ENCODE measurements at places on chromosomes 12 and 14.

GRCh38 chr14:46490238-46490685, 161.3 kb downstream of the RPL10L start:
- DNase-seq: no peak

- DNase-seq: no peak
These were observed 83.2 kb downstream of the SPPL3 start for GRCh38 chr12:120820884-120821510.

DNA sequence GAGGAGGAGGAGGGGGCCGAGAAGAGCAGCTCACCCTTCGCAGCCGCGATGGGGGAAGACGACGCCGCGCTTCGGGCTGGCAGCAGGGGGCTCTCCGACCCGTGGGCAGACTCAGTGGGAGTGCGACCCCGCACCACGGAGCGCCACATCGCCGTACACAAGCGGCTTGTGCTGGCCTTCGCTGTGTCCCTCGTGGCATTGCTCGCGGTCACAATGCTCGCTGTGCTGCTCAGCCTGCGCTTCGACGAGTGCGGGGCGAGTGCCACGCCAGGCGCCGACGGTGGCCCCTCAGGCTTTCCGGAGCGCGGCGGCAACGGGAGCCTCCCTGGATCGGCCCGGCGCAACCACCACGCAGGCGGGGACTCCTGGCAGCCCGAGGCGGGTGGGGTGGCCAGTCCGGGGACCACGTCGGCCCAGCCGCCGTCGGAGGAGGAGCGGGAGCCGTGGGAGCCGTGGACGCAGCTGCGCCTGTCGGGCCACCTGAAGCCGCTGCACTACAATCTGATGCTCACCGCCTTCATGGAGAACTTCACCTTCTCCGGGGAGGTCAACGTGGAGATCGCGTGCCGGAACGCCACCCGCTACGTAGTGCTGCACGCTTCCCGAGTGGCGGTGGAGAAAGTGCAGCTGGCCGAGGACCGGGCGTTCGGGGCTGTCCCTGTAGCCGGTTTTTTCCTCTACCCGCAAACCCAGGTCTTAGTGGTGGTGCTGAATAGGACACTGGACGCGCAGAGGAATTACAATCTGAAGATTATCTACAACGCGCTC, 745 bp downstream of the TRHDE start:
- DNase-seq: no peak

DNA sequence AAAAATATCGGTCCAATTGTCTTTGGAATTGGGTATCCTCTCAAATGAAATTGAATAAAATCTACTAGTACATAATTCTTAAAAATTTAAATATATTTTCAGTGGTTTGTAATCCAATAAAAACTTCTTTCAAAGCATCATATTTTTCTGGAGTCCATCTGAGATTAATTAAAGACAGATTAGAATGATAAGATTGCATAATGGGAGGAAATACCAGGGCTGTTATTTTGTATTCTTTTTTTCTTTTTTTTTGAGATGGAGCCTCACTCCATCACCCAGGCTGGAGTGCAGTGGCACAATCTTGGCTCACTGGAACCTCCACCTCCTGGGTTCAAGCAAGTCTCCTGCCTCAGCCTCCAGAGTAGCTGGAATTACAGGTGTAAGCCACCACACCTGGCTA, 103.8 kb downstream of the TMTC3 start:
- no peak for DNase-seq

DNA sequence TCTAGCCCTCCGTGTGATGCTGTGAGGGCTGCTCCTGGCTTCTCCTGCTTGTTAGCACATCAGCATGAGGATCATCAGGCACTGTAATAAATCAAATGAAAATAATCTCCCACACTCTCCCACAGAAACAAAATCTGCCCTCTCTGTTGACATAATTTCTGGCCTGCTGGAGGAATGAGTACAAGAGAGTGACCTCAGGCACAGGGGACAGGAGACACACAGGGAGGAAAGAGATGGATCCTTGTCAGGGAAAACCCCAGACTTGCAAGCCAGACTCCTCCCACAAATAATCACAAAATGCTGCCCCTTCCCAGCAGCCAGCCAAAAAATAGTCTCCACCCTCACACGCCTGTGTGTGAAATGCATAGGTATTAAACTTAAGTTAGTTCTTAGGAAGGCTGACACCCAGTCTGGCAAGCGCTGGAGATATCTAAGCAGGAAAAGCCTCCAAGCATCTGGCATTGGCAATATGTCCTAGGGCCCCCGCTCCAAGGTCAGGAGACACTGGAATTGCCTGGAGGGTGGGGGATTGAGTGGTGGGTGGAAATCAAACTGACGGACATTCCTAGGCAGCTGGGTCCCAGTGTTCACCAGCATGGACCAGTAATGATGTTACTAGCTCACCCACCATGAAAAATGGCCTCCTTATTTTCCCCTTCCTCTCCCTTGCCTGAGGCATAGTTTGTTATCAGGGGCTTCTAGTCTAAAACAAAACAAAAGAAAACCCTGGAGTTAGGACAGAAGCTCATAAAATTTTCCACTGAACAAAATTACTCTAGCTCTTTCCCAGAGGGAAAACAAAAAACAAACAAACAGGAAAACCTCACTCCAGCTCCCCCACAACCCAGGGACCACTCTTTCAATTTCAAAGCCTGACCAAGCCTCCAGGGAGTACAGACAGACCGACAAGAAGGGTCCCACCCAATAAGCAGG, 22.0 kb downstream of the SMUG1 start:
- DNase-seq: no peak

- no peak for DNase-seq
These were observed 1.3 kb upstream of the NR1H4 start for GRCh38 chr12:100472325-100472724.

- no peak for DNase-seq
These were observed 28.5 kb upstream of the GALNT16 start for GRCh38 chr14:69231486-69231885.

GRCh38 chr14:54772451-54772881, 130.2 kb downstream of the GCH1 start:
- DNase-seq: no peak

DNA sequence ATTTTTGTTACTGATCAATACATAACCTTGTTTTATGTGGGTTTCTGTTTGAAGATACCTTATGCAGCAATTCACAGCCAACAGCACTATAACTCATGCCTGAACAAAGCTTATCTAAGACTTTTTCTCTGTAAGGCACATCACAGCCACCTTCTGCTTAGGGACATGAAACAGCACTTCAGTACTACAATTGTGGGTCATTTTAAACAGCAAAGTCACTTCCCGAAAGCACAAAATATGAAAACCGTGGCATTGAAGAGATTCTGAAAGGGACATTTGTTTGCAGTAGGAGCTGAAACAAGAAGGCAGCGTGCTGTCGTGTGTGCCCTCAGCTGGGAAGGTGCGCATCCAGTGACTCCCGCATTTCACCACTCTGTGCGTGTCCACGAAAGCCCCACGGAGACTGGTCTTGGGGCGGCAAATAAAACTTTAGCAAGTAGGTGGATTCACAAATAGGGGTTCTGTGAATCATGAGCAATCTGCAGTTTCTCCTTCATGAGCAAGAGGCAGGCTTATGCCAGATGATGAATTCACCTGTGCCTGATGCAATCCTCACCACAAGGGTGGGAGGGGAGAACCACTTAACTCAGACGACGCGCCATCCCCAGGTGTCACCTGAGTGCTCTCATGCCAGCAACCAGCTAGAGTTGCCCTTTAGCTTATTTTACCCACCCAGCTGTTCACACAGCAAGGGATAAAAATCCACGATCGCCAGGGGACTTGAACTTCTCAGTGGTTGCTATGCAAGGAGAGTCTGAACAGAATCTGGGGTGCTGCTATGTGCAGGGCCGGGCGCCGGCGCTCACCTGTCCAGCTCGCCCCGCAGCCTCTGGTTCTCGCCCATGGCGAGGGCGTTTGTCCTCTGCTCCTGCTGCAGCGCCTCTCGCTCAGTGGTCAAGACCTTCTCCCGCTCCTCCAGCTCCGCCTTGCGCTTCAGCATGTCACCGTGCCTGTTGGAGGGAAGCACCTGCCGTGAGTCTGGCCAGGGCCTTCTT, 54.9 kb upstream of the GPR68 start:
- no peak for DNase-seq

DNA sequence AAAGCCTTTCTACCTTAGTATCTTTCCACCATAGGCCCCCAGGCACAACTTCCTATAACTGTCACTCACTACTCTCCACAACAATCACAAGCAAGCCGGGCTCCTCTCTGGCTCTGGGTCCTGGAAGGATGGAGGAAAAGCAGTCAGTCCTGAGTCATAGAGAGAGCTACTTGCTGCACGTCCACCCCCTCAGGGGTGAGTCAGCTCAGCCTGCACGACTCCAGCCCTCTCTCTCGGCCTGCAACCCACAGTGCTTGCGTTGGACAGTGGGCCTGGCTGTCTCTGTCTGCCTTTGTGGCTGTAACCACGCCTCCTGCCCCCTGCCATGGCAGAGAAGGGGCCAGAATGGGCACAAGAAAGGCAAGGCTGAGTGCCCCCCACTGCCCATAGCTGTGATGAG, 154.1 kb upstream of the FKBP4 start:
- DNase-seq: no peak

GRCh38 chr14:73995977-73996378, 23.1 kb downstream of the ENTPD5 start:
- DNase-seq: no peak

DNA sequence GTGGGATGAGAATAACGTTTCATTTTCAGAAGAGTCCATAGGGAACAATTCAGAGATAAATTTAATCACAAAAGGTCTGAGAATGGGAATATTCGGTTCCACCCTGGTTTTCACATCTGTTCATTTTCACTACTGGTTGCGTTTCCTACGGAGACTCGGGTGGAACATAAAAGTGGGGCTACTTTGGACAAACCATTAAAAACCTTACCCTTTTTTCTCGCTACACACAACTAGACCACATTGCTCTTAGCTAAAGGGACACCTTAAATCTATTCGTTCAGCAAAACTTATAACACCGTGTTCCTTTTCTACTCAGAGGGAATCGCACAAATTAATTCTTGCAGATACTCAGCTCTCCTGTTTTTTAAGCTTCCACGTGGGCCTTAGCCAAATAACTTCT, 1.0 kb upstream of the SUDS3 start:
- DNase-seq: no peak

DNA sequence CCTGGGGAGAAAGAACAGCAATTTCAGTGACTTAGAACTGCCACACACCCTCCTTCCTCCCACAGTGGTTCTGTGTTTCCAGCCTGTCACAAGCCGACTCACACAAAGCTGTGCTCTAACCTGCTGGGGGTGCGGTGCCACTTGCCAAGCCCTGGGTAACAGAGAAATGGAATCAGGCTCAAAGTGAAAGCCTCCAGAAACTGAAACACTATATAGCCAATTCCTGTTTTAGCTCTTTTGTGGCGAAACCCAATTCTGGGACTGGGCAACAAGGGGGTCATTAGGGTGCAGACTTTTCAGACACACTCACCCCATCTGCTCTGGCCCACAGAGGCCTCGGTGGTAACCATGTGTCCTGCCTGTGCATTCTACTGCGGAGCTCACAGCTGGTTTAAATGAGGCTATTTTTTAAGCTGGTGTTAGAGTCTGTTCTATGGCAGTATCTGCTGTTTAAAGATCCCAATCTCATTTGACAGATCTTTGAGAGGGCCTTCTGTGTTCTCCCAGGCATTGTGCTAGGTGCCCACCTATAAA, 15.2 kb upstream of the ACTR6 start:
- no peak for DNase-seq

- DNase-seq: no peak
These were observed 25.7 kb downstream of the KLRK1 start for GRCh38 chr12:10363914-10364814.

GRCh38 chr12:99455350-99456035, 192.1 kb upstream of the GARIN6 start:
- no peak for DNase-seq

- no peak for DNase-seq
These were observed 18.0 kb upstream of the ATF1 start for GRCh38 chr12:50745861-50746260.

DNA sequence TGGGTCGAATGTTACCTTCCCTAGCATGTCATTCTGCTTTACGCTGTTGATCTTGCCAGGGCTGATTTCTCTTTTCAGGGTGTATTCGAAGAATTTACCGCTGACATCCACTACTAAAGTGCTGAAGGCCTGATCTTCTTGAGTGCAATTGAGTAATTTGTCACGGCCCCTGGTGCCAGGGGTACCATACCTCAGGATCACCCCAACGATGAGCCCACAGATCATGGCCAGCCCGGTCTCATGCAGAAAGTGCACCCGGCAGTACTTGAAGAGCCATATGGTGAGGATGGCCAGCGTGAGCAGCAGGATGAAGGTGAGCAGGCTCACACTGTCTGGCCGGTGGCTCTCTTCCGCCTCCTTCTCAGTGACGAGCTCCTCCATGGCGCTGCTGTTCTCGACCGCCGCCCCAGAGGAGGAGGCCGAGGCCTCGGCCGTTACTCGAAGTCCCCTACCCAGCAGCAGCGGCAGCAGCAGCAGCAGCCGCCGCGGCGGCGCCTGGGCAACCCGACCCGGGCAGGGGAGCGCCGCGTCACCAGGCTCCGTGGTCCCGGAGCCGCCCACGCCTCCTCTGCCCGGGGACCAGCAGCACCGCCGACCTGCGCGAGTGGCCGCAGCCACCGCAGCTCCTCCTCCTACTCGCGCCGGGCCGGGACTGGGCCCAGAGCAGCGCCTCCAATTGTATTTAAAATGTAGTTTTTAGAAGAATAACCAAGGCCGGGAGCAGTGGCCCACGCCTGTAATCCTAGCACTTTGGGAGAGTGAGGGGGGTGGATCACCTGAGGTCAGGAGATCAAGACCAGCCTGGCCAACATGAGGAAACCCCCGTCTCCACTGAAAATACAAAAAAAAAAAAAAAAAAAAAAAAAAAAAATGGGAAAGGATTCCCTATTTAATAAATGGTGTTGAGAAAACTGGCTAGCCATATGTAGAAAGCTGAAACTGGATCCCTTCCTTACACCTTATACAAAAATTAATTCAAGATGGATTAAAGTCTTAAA, 58.5 kb upstream of the TMPO start:
- DNase-seq: no peak

DNA sequence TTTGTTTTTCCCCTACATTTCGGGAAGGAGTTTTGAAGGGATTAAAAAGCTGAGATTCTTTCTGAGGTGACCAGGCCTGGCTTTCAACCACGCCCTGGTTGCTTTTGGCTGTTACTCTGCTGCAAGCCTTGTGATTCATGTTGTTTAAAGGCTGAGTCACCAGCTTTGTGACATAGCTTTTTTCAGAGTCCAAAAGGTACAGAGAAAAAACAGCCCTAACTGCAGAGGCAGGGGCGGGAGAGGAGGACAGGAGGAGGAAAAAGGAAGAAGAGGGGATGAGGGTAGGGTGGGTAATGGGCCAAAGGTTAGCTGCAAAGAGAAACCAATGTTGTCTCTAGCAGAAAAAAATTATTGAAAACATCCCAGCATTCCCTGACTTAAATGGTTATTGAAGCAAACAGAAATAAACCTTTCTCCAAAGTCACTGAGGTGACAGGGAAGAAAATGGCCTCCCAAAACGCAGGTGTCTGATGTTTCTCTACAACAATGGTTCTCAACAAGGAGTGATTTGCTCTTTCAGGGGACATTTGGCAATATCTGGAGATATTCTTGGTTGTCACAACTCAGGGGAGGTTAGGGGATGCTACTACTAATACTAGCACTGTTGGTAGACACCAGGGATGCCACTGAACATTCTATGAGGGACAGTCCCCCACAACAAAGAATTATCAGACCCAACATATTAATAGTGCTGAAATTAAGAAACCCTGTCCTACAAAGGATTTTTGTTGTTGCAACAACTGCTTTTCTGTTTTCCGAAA, 2.1 kb upstream of the UBC start:
- no peak for DNase-seq

GRCh38 chr12:65667932-65668331, 156.4 kb upstream of the HMGA2 start:
- no peak for DNase-seq

GRCh38 chr12:113891739-113892520, 74.2 kb downstream of the RBM19 start:
- DNase-seq: no peak
